Stimulated activated CD4-positive, alpha-beta T cell treated with anti-CD3 and anti-CD28 coated beads, Interleukin-12 subunit alpha, Interleukin-12 subunit beta, amount 100 ng/mL, for 4 hours (primary cell): ENCODE measurements at places on chromosomes 5 and 9.
A peak's percentile ranks its signal among the peaks of the same experiment; 100 is the strongest.

GRCh38 chr5:95331358-95331757 lies 46.5 kb upstream of the MCTP1 start:
- DNase-seq = no peak

DNA sequence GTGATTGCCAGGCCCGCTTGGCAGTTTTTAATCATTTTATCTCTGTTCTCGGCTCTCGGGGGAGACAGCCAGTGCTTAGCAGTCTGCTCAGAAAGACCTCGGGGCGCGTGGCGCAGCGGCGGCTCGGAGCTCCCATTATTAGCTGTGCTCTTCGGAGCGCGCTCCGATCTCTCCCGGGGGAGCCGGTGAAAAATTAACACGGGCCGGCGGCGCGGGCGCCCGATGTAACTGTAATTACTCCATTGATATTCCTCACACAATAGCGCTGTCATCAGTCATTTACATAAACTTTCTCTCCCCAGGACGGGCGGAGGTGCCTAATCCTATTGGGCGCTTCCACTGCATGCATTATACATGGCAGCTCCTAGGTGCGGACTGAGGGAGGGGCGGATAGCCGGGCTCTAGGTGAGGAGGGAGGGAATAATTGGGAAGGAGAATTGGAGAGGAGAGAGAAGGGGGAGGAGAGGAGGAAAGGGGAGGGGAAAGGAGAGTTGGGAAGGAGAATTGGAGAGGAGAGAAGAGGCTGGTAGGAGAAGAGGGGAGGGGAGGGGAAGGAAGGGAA lies 24.9 kb downstream of the LMX1B start:
- no peak for DNase-seq

DNA sequence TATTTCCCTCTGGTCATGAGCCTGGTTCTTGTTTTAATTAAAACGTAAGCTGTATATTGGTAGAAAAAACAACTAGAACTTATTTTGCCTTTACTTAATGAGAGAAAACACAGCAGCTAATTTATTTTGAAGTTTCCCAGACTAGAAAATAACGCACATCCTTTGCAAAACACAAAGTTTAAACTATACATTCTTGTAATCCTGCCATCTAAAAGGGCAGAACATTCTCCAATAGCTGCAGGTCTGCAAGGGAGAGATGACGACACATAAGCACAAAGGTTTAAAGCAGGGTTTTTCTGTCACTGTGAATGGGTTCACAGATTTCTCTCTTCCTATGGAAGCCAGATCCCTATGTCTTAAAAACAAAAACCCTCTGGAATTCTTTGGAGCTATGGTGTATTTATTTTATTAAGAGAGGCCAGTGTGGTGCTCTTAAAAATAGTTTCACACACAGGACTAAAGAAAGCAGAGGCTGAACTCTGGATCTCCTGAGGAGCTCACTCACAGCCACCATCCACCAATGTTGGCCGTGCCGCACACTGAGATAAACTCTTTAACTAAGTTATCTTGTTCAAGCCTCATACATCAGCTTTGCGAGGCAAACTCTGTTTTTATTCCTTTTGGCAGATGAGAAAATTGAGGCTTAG lies 82.4 kb downstream of the SNCAIP start:
- no peak for DNase-seq

GRCh38 chr5:96045888-96046287 lies 84.2 kb upstream of the ELL2 start:
- no peak for DNase-seq

GRCh38 chr9:12826924-12827565 lies 52.2 kb downstream of the LURAP1L start:
- DNase-seq = no peak

GRCh38 chr5:612498-613424 lies 621 bp downstream of the CEP72 start:
- DNase-seq = no peak

DNA sequence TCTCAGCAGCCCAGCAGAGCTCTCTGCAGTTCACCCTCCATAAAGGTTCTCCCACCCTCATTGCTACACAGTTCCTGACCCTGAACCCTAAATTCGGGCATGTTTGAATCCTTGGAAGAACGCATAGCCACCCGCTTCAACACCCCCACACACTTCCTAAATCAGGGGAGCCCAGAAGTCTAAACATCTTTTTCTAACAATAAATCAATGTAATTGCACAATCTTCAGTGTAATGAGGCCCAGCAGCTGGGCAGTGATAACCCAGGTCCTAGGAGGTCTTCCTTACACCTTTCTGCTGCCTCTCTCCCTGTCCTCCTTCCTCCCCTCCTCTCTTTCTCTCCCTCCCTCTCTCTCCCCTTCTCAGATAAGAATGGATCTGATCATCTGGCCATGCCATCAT lies 88.0 kb downstream of the IRX2 start:
- DNase-seq = no peak

- DNase-seq = no peak
Measured at GRCh38 chr5:80198399-80198798, 57.4 kb downstream of the SERINC5 start.

- DNase-seq = no peak
Measured at GRCh38 chr5:149464796-149465489, 85.9 kb upstream of the IL17B start.

DNA sequence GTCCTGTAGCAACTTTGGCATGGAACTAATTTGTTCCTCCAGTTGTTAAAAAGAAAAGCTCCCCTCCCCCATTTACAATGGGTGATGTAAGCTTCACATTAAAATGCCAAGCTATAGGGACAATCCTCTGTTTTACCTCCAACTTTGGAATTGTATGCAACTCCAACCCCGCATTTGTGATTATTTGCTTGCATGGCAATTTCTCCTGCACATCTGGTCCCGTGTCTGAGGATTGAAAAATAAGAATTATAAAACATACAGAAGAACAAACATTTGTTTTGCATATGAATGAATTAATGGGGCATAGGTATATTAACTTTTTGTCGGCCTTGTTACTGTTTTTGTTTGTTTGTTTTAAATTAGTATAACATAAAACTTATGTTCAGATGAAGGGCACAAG lies 17.2 kb downstream of the PCSK1 start:
- no peak for DNase-seq

DNA sequence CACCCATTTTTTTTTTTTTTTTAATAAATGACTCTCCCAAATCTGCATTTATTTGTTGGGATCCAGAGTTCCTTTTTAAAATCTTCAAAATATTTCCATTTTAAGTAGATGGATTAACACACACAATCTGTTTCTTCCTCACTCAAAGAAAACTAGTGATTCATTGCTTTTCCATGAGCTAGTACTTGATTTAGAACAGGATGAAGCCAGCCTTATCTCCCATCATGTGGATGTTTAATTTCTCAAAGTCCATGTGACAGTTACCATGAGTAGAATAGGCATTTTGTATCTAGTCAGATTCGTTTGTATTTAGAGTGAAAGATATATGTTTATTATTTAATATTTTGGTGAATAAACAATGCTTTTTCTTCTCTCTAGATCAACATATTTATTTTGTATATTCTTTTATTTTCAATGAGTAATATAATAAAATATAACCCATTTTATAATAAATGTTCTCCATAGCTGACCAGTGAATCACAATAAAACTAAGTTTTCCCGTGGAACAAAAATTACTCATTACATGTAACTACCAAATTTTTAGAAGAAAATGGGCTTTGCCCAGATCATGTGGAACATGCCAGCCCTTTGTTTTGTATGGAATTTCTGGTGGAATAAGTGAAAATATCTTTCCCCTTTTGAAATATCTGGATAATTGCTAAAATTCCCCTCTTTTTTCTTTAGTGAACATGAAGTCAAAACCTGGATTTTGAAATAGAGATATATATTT lies 54.9 kb upstream of the RPS23 start:
- DNase-seq = no peak

- no peak for DNase-seq
Measured at GRCh38 chr9:85427772-85428171, 314.0 kb downstream of the AGTPBP1 start.

- no peak for DNase-seq
Measured at GRCh38 chr9:121088576-121088975, 13.8 kb downstream of the CNTRL start.

- no peak for DNase-seq
Measured at GRCh38 chr9:136093346-136093986, 1.6 kb downstream of the NACC2 start.

- peak; percentile 42 for DNase-seq
Measured at GRCh38 chr9:130866474-130866965, 30.1 kb downstream of the QRFP start.

- no peak for DNase-seq
Measured at GRCh38 chr9:85013703-85014102, 344.2 kb downstream of the NTRK2 start.

DNA sequence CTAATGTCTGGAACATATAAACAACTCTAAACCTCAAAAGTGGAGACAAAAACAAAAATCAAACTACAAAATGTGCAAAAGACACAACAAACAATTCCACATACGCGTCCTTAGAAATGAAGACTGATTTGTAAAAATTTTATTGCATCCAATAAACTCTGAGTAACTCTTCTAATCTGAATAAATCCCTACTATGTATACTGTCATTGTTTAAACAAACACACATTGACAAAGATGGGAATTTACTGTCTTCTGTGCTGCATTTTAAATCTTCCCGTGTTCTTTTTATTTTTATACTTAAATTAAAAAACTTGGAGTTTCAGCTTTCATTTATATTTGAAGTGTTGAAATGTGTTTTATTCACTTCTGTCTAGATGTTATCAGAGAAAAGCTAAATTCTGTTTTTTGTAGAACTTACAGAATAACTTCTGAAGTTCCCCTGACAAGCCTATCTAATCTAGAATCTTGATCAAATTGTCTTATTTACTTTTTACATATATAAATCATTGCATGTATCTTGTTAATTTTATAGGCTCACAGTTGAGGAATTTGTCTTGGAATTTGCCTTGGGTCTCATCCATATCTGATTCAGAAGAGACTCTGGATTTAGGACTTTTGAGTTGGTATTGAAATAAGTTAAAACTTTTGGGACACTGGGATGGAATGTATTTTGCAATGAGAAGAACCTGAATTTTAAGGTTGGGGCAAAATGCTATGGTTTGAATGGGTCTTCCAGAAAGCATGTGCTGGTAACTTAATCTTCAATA lies 2064.4 kb upstream of the C9orf72 start:
- DNase-seq = no peak
